ENCODE measurements at places on chromosomes 4 and X.

DNA sequence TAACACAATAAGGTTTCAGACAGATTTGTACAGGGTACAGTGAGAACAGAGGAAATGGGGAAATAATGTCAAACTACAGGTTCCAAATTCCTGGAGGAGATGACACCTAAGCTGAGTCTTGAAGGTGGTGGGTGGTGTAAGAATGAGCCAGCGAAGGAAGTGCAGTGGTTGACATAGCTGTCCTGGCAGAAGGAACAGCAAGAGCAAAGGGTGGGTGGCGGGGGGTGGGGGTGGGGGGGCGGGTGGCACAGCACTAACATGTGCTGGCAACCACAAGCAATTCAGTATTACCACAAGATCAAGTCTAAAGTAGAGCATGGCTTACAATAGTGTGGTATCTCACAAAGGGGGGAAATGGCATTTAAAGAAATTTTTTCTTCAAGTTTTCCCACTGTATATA is 13.1 kb upstream of the G3BP2 start:
- no peak for DNase-seq

DNA sequence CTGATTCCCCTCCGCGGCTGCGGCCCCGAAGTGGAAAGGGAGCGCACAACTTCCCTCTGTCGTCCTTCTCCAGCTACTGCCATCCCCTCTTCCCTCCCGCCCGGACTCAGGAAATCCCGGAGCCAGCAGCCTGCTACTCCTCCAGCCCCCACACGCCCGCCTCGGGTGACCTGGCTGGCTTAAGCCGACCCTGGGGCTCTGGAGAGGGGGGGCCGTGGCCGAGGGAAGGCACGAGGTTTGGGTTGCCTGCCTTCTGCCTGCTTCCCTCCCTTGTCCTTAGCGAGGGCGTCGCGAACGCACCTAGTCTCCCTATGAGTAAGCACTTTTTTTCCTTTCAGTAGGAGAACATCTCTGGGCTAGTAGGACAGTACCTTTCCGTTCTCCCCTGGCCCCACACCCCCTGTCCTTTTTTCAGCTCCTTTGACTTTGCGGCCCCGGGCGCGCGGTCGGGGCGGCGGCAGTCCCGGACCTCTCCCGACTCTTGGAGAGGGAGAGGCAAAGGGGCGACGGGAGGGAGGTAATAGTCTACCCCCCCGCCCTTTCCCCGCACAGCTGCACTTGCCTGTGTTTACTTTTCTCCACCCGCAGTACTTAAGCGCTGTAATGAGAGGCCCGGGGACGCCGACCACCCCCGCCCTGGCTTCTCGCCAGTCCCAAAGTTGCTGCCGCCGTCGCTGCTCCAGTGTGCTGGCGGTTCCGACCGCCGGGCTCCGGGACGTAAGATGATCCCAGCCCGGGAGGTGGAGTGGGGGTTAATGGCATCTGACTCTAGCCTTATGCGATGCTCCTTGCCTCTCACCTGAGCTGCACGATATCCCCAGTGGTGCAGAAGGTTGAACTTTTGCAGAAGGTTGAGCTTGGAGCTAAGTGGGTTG is 868 bp downstream of the PLS3 start:
- peak; percentile 52 for DNase-seq

DNA sequence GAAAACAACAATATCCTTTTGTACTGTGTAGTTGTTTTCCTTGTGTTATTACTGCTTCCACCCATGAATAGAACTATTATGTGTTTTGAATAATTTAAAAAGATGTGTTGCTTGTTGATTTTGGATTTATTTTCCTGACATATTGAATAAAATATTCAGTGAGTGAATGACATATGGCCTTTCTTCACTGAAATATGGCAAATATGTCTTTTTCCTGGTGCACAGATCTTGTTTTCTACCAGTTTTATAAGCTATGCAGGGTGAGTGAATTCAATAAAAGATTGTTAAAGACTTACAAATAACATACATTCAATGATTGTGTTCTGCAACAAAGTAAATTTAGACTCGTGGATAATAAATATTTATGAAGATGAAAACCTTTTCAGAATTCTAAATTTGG is 1216.3 kb upstream of the ADGRL3 start:
- DNase-seq: no peak

GRCh38 chrX:63686878-63687714 is 97.9 kb downstream of the ARHGEF9 start:
- no peak for DNase-seq

GRCh38 chrX:77447653-77448569 is 722 bp downstream of the FGF16 start:
- no peak for DNase-seq

- no peak for DNase-seq
Observed at GRCh38 chrX:54818221-54818620, 10.7 kb downstream of the MAGED2 start.

- no peak for DNase-seq
Observed at GRCh38 chr4:8554555-8555100, 25.6 kb upstream of the GPR78 start.

- no peak for DNase-seq
Observed at GRCh38 chr4:10521424-10521823, 64.2 kb upstream of the ZNF518B start.

DNA sequence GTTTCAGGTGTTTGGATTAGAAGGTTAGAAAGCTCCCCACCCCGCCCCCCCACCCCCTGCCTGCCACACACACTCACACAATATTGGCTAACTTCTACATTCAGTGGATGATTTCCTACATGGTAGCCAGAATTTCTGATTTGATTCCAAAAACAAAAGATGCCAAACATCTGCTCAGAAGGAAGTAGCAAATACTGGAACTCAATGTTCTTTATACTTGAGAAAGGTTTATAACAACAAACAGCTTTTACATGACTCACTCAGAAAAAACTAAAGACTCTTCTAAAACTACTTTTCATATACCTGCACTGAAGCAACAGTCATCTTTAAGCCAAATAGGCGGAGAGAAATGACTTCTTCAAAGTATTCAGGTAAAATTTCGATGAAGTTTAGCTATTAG is 750.5 kb upstream of the POU3F4 start:
- no peak for DNase-seq

DNA sequence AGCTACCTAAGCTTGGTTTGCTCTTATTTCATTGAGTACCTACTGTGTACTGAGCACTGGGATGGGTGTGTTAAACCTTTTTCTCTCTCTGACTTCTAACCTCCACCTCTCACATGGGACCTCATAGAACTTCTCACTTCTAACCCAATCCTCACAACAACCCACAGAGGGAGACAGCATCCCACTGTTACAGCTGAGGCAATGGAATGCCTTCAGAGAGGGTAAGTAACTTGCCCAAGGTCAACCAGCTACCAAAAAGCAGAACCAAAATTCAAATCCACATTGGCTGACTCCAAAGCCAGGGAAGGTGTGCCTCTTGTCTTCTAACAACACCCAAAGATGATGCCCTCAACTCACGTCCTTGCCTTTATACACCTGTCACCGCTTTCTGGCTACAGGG is 5.4 kb downstream of the SEL1L3 start:
- no peak for DNase-seq

DNA sequence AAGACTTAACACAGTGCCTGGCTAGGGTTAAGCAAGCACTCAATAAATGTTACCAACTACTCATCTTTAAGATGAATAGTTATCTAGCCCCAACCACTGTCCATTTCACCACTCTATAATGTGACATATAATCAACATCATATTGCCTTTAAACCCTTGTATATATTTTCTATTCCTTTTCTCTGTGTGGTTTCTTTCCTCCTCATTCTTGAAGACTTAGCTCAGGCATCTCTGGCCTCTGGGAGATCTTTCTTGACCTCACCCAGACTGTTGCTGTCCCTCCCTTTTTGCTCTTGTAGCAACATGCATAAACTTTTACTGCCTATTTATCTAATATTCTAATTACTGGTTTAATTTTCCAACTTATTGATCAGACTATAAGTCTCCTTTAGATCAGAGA is 249.9 kb upstream of the MAB21L2 start:
- DNase-seq: no peak

DNA sequence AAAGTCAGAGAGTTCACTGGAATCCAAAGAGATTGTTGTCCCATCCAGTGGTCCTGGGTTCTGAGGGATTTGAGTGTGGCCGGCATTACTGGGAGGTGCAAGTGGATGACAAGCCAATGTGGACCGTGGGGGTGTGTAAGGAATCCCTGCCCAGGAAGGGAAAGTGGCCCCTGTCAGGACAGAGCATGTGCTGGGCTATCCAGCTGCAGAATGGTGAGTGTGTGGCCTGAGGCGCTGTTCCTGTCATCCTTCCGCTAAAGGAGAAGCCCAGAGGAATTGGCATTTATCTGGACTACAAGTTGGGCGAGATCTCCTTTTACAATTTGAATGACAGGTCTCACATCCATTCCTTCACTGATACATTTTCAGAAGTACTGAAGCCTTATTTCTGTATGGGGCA is 20.4 kb upstream of the TRIM60 start:
- no peak for DNase-seq

DNA sequence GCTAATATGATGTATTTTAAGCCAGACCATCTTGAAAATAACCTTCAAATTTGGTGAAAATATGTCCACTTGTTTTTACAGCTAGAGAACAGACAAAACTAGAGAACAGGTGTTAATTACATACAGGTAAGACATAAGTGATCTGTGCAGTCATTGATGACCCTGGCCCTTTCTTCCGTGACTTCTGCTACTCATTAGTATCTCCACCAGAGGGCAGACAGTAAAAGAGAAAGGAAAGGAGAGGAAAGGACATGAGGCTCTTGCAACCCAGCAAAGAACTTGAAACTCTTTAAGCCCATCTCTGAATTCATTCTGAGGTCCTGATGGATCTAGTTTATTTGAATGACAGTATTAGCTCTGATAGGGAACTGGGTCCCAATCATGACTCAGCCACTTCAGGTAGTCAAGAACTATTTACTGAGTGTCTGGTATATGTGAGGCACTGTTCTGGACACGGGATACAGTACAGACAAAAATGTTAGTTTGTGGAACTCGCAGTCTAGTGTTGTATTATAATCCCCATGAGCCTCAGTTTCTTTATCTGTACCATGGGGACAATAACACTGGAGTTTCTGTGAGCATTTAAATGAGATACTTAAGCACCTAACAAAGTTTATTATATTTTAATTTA is 121.0 kb upstream of the TEX13D start:
- DNase-seq: no peak

GRCh38 chr4:78167510-78167909 is 110.4 kb downstream of the FRAS1 start:
- no peak for DNase-seq

DNA sequence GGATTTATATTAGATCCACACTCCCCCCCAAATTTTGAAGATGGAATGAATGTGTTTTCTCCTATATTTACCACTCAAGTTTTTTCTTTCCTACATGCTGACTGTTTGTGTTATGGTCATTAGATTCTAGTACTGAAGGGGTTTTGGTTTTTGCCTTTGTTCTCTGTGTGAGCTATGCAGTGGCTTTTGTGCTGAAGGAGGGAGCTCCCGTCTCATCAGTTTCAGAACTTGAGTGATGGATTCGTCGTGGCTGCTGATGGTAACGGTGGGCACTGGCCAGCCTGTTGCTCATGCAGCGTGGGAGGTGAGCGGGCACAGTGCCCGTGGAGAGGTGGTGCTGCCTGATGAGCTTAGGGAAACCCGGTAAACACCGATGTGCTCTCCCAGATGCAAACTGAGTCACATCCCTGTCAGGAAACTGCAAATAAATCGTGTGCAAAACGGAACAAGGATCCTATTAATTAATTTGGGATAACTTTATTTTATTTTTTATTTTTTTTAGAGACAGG is 101.5 kb downstream of the SORBS2 start:
- DNase-seq: no peak

DNA sequence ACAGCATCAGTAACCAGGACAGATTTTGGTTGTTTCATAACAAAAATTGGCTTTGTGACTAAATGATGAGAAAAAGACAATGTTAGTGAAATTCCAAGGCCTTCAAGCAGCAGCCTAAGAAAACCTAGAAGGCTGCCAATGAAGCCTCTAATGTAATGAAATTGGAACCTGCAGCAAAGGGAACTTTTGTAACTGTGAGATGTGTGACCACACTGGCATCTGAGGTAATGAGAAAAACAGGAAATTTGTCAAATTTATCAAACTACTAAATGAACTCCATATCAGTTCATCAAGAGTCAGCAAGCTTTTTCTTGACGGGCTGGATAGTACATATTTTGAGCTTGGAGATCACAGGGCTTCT is 30.4 kb upstream of the EMCN start:
- no peak for DNase-seq

DNA sequence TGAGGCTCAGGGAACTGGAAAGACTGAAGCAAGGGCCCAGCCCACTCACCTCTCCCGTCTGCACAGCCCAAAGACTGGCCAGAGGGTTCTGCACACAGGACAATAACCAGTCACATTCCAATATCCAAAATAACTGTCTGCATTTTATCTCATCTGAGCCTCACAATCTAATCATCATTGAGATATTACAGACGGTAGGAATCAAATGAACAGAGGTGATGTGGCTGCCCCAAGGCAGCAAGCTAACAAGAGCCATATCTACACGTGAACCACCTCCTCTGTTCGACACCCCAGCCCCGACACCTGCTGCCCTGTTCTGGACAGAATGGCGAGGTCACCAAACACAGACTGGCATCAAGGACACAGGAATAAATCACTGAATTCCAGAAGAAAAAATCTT is 60.5 kb downstream of the AFAP1 start:
- no peak for DNase-seq

DNA sequence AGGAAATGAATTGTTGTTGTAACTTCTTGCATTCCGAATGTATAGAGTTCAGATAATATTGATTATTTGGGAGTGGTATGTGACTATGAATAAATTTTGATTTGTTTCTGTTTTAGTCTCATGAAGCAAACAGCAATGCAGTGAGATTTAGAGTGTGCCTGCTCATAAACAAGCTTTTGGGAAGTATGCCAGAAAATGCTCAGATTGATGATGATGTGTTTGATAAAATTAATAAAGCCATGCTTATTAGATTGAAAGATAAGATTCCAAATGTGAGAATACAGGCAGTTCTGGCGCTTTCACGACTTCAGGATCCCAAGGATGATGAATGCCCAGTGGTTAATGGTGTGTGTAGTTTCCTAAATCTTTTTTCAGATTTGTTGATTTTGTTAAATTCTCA is 2.0 kb downstream of the NCAPG start:
- DNase-seq: no peak

- no peak for DNase-seq
Observed at GRCh38 chrX:129025376-129025775, 497.9 kb downstream of the SMARCA1 start.

GRCh38 chr4:168572002-168572401 is 75.2 kb downstream of the PALLD start:
- no peak for DNase-seq

DNA sequence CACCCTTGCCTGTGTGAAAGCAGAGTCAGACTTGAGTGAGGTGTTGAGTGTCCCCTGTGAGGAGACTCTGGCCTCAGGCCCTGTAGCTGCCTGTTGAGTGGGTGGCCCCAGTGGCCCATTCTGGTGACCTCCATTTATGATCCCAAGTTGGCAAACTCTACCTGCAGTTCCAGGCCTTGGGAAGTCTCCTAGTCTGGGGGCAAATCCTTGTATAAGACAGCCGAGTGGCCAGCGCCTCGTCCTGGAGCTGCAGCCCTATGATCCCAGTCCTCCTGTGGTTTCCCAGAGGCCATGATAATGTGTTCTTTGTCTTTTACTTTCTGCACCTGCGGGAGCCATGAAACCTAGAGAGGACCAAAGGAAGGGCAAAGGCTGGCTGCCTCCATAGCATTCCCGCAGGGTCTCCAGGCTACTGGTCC is 58.7 kb downstream of the NBDY start:
- peak; percentile 29 for DNase-seq

- DNase-seq: no peak
Observed at GRCh38 chr4:122687531-122688061, 44.9 kb upstream of the BBS12 start.

GRCh38 chr4:153153339-153153871 is 50.8 kb upstream of the TRIM2 start:
- DNase-seq: peak; percentile 72

Measured in Peyer's patch (tissue), 4 donors.